ENCODE measurements at places on chromosomes 5 and 9.

DNA sequence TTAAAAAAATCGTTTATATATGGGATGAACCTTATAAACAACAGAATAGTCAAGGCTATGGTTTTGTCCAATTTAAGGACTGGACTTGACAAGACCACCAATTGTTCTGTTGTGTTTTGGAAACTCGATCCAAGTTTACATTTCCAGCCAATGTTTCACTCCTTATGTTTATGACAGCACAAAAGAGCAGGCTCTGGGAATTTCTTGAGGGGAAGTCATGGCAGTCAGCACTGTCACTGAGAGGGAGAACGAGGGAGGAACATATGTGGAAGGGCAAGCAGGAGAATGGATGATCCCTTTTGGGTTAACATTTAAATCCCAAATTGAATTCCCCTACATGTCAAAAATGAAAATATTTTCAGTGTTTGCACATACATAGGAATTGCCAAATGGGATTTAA lies 292.5 kb downstream of the MARCHF11 start:
- DNase-seq: no peak

DNA sequence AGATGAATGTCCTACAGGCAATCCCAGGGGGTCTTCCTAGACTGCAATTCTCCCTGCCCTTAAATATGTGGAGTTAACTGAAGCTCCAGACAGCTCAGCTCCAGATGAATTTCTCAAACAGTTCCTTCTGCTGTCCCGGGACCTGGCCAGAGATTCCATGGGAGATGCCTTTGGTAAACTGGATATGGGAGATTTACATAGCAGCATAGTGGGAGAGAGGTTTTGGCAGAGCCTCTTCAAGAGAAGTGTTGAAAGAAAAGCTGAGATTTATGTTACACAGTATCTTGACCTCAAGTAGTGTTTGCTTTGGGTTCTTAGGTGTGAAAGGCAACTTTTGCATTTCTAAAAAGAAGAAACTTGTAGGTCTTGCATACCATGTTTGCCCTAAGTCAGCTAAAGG lies 364.9 kb downstream of the ARRDC3 start:
- DNase-seq: peak; percentile 31

- DNase-seq: peak; percentile 2
These were observed 794.0 kb upstream of the COX7C start for GRCh38 chr5:85823462-85824426.

GRCh38 chr9:13429301-13430190 lies 150.1 kb upstream of the MPDZ start:
- no peak for DNase-seq

GRCh38 chr9:137294091-137294680 lies 7.9 kb downstream of the NRARP start:
- DNase-seq: peak; percentile 63

DNA sequence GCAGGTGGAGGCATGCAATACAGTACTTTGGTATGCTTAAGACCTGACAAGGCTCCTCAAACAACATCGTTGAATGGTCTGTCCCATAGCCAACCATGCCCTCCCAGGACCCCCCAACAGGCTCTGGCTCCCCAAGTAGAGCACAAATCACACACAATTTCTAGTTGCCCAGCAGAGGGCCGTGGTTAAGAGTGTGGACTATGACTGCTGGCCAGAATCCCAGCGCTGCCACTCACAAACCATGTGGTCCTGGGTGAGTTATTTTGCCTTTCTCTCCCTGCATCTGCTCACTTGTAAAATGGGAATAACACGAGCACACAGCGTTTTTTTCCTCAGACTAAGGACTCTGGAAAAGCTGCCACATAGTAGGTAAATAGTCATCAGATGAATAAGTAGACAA lies 6.5 kb downstream of the CKMT2 start:
- DNase-seq: no peak

DNA sequence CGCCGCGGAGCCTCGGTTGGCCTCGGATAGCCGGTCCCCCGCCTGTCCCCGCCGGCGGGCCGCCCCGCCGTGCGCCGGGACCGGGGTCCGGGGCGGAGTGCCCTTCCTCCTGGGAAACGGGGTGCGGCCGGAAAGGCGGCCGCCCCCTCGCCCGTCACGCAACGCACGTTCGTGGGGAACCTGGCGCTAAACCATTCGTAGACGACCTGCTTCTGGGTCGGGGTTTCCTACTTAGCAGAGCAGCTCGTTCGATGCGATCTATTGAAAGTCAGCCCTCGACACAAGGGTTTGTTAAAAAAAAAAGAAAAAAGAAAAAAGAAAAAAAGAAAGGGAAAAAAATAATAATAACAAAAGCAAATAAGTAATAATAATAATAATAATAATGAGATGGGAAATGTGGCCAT lies 112.8 kb downstream of the GCNT1 start:
- no peak for DNase-seq

DNA sequence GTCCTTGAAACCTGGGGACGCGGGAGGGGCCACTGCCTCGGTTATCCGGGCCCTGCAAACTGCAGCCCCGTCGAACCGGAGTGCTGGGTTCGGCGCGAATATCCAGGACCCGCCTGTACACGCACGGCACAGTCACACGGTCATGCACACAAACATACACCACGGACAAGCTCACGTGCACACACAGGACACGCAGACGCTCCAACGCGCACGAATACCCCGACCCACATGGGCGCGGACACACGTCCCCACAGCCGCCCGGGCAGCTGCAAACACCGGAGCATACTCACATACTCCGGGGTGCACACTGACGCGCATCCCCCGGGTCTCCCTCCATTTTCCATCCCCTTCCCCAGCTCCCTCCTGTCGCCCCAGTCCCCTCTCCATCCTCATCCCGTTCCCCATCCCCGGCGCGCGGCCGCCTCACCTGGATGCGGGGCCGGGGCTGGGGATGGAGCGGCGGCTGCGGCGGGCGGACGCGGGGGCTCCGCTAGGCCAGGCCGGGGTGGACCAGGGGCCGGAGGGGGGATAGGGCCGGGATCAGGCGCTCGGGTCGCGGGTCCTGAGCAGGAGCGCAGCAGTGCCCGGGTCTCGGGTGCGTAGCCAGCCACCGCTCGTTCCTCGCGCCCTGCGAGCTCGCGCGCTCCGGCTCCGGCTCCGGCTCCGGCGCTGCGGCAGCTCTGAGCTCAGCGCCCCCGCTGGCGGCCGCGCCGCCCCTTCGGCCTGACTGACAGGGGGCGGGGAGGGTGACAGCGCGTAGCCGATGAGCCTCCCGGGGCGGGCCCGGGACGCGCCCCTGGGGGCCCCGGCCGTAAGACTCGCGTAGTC lies at the start of the genes EIF4E1B and SNCB:
EIF4E1B (plus strand) TSS at position 823 of the 828 bp plus-strand sequence. CDS start 12,113 bp downstream, outside the sequence.
SNCB (minus strand) TSS at position 682 of the 828 bp plus-strand sequence. CDS start 880 bp downstream, outside the sequence.
- DNase-seq: no peak

- peak; percentile 19 for DNase-seq
These were observed 642 bp upstream of the ITGA1 start for GRCh38 chr5:52786949-52787599.

- DNase-seq: no peak
These were observed 36.0 kb upstream of the NOTCH1 start for GRCh38 chr9:136581614-136582447.

- no peak for DNase-seq
These were observed 340.6 kb downstream of the CAAP1 start for GRCh38 chr9:26551971-26552370.

DNA sequence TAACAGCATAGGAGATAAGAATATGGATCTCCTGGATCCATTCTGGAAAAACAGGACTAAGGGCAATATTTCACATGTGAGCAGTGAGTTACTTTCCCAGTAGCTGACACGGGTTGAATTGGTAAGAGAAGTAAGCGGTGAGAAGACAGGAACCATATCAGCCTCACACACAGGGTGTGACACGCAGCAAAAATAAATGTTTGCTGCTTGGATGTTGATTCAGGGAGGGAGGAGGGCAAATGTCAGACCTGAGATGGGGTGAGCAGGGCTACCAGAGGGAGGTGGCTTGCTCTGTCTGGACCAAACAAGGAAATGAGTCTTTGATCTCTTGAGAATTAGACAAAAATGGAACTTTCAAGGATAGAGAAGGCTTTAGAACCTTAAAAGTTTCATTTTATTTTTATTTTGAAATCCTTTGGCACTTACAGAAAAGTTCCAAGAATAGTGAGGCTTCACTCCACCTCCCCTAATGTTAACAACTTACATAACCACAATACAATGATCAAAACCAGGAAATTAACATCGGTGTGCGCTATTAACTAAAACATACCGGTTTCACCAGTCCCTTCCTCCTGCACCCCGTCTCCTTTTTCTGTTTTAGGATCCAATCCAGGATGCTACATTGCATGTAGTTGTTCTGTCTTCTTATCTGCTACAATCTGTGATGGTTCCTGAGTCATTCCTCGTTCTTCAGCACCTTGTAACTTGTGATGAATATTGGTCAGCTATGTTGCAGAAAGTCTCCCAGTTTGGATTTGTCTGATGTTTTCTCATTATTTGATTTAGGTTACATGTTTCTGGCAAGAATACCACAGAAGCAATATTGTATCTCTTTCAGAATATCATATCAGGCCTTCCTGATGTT lies 20.5 kb upstream of the ARHGEF28 start:
- no peak for DNase-seq

DNA sequence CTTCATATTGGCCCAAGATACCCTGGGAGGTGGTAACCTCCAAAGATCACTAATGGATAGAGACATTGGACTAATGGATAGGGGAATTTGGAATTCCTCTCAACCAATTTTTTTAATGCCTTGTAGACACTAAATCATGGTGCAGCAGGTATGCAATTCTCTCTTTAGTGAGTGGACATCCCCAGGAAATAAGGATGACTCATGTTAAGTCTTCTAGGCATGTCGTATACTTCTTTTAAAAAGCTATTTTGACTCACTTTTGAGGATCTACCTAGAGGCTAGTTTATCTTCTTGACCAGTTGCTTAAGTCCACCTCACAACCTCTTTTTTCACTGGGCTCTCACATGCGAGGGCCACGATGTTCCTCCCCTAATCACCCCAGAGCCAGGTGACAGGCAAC lies 211.6 kb upstream of the CDH12 start:
- no peak for DNase-seq

- no peak for DNase-seq
These were observed 6.4 kb downstream of the OR2V2 start for GRCh38 chr5:181153814-181154213.

DNA sequence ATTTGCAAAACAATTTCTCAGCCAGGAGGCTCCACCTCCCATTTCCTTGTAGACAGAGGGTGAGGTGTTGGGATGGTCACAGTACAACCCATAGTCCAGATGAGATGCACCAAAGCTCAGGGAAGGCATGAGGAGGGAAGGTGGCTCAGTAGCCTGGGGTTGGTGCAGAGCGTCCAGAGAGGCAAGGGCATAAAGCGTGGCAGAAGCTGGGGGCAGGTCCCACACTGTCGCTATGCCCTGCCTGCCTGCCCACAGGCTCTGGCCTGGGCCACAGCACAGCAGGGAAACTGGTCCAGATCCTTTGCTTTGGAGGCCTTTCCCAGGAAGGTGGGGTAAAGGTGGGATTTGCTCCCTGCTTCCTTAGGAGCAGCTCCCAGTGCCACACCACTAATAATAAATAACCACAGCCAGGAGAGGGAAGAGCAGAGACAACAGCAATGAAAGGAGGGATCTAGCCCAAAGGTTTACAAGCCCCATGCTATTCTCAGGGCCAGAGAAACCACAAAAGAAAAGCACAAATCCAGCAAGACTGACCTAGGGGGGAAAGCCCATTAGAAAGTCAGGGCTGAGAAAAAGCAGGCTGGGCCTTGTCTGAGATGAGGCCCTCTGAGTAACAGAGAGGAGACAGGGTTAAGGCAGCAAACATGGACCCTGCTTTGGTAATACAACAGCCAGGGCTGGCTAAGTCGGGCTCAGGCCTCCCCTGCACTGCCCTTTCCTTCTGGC lies 27.2 kb downstream of the PCDHGC5 start:
- DNase-seq: no peak

- no peak for DNase-seq
These were observed 660.3 kb downstream of the ISL1 start for GRCh38 chr5:52043543-52043942.

DNA sequence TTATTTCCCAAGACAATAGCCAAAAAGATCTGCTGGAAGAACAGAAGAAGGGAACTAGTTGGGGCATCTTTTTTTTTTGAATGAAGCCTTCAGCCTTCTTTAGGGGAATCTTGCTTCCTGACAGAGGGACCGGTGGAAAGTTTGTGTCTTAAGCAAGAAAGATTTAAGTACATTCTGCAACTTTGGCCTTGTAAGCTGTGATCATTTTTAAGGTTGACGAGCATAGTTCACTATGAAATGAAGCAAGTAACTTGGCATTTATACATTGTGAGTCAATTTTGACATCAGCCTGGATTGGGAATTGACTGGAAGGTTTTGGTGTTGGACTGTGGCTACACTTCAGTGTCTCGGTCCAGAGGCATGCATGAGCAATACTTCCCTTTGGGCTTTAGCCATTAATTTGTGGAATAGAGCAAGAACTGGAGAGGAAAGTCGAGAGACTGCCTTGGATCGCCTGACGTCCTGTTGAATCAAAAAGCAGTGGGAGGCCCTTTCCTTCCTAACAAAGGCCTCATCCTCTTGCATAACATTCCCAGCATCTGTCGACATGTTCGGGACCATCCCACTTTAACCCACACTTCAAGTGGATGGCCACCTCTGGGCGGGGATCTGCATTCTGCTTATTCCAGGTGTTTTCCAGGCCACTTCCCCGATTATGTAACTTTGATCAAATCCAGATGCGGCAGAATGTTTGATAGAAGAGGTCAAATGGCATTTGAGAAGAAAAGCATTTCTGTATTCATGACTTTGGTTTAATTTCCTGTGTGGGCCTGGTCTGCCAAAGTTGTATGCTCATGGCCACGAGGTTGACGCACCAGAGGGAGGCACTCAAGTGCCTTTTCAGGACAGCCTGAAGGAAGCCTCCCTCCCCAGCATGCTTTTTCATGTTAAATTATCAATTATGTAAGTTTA lies 12.5 kb downstream of the ABL1 start:
- peak; percentile 100 for DNase-seq

DNA sequence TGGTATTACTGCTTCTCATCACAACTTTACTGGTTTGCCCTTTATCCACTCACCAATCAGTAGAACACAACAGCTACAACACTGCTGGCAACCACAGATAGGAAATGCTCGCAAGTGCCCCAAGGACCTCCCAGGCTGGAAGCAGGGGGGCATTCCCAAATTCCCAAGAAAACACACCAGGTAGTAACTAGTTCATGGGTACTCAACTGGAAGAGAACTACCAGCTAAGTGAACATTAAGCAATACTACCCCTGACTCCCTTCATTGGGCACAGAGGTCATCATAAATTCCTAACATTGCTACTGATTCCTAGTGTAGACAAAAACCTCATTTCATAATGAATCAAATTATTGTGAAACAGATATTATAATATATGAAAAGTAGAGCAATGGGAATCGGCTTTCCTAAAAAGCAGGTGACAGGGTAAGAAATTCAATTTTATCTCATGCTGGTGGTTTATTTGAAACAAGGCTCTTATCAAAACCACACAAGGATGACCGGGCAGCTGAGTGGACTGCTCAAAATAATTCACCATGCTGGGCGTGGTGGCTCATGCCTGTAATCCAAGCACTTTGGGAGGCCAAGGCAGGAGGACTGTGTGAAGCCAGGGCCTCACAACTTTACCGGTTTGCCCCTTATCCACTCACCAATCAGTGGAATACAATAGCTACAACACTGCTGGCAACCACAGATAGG lies 81.6 kb downstream of the TLE1 start:
- DNase-seq: no peak

GRCh38 chr5:97243353-97243752 lies 60.3 kb upstream of the RIOK2 start:
- peak; percentile 23 for DNase-seq

GRCh38 chr9:111481885-111482636 lies 2.1 kb downstream of the ECPAS start:
- peak; percentile 78 for DNase-seq

All from fibroblast of mammary gland (primary cell).